A549 treated with Mapracorat at 1 μM for 4 hours (cell line): ENCODE measurements at places on chromosomes 7 and 10. TPM values are rescaled to one million over a fixed set of nuclear protein-coding genes. Genes with fewer than 3 reads are reported as not detected.

The FAM25G gene
- total RNA-seq: 1.1 to 2.0 TPM (median 1.4 TPM) in 3 of 5 replicates, not detected in the others

The SPDYE18 gene
- 0.17 to 0.28 TPM (median 0.19 TPM) in 3 of 5 replicates, not detected in the others for total RNA-seq

The TUBB8 gene
- 0.07 to 0.16 TPM (median 0.09 TPM) in 4 of 5 replicates, not detected in the other for total RNA-seq

The SPACDR gene
- 0.48 to 0.94 TPM (median 0.89 TPM) in 5 replicates for total RNA-seq
